Mammary epithelial cell (primary cell): ENCODE measurements at places on chromosomes 16 and 17.

DNA sequence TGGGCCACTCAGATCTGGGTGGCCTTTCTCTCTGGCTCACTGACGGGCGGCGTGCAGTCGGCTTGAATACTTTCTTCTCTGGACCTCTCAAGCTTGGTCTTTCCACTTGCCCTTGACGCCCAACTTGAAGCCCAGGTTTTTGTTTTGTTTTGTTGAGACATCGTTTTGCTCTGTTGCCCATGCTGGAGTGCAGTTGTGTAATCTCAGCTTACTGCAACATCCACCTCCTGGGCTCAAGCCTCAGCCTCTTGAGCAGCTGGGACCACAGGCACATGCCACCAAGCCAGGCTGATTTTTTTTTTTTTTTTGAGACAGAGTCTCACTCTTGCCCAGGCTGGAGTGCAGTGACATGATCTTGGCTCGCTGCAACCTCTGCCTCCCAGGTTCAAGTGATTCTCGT lies 22.7 kb upstream of the KIF19 start:
- no peak for DNase-seq

- DNase-seq: no peak
These were observed 60.9 kb upstream of the ZNF750 start for GRCh38 chr17:82900741-82901140.

DNA sequence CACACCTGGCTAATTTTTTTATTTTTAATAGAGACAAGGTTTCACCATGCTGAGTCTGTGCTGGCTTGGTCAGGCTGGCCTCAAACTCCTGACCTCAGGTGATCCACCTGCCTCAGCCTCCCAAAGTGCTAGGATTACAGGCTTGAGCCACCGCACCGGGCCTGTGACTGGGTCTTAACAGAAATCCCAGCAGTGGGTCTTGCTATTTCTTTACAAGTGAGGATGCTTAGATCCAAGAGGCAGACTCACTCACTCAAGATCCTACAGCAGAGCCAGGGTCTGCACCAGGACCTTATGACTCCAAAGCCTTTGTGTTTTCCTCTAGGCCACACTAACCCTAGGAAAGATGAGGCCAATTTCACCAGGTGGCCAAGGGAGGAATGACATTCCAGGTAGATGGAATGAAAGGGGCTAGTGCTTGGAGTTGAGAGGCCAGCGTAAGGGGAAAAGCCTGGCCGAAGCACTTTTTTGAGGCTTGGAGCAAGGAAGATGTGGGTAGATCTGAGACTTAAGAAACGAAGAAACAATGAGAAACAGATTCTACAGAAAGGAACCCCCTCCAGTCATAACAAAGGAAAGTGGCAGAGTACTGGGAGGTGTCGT lies 5.7 kb upstream of the STAT5A start:
- no peak for DNase-seq

DNA sequence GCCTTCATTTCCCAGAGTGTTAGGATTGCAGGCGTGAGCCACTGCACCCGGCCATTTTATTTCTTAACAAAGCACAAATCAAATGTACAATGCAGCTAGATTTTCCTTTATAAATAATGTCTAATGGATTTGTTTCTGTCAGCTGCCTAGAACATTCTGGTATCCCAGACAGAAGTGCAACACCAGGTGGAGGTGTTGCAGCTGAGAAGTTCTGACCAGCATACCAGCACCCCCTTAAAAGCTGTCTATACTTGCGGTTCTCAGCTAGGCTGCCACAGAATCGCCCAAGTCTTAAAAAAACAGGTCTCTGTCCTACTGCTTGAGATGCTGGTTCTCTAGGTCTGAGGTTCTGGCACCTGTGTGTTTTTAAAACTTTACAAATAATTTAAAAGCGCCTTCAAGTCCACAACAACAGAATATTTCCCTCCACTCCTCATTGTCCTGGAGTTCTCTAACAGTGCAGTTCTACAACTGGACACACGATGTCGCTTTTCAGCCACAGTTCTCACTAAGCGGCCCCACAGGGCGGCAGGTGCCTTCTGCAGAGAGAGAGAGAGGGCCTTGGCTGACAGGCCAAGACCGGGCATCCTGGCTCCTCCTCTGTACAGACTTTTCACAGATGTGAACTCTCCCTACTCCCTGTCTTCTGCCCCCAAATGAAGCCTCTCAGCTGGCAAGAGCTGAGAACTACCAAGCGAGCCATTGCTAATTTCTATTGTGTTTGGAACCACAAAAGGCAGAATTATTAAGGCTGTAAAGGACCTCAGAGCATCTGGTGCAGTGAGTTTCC lies 32.6 kb upstream of the MEOX1 start:
- peak; percentile 74 for DNase-seq

DNA sequence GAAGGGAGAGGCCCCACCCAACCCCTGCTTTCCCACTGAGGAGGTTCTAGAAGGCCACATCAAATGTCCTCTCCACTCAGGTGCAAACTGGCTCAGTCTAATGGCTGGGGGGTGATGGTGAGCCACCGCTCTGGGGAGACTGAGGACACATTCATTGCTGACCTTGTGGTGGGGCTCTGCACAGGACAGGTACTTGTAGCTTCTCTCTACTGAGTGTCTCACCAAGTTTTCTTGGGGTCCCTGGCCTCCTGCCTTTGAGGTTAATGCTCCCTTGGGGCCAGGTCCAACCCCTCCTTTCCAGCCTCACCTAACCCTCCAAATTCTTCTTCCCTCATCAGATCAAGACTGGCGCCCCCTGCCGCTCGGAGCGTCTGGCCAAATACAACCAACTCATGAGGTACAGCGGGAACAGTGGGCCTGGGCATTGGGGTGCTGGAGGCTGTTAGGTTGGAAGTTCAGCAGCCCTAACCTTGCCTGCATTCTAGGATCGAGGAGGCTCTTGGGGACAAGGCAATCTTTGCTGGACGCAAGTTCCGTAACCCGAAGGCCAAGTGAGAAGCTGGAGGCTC lies 5.7 kb downstream of the ENO3 start:
- no peak for DNase-seq

DNA sequence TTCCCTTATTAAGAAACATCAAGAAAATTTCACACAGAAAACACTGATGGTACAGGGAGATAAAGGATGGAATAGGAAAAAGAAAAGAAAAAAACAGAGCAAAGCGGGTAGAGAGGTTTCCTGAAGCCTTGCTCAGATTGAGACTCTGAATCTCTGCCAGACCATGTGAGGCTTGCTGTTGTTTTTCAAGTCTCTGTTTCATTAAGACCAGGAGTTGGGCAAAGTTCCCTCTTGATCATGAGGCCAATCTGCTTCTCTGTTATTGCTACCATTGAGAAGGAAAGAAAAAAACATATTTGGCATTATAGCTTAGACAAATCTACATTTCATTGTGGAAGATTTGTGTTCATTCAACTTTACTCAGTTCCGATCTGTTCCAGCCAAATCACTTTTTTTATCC lies 201.6 kb upstream of the SOX9 start:
- no peak for DNase-seq

GRCh38 chr16:1102921-1103635 lies 7.0 kb upstream of the C1QTNF8 start:
- no peak for DNase-seq

- no peak for DNase-seq
These were observed 238.2 kb upstream of the ASIC2 start for GRCh38 chr17:33531311-33531710.

GRCh38 chr17:59786536-59787319 lies 79.3 kb downstream of the VMP1 start:
- peak; percentile 100 for DNase-seq
